Cardiac muscle cell (in vitro differentiated cells and primary cell): ENCODE measurements at places on chromosomes 1 and 21.

- no peak for DNase-seq
Measured at GRCh38 chr1:237528545-237528944, 362.2 kb downstream of the ZP4 start.

- DNase-seq, result no peak
Measured at GRCh38 chr1:241424480-241424971, 67.5 kb upstream of the RGS7 start.

DNA sequence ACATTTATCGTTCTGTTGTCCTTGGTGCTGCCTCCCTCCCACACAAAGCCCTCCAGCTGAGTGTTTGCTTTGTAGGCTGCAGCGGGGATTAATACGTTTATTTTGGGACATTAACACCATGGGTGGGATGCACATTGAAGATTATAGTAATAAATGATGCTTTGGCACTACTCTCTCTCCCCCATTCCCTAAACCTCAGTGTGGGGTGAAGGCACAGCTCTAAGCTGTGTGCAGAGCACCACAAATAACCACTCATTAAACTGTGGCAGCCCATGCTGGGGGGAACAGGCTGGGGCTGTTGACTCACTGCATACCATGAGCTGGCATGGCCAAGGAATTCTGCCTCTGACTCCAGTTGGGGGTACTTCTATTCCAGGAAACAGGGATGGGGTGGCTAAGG is 7.7 kb downstream of the PCP4L1 start:
- no peak for DNase-seq

DNA sequence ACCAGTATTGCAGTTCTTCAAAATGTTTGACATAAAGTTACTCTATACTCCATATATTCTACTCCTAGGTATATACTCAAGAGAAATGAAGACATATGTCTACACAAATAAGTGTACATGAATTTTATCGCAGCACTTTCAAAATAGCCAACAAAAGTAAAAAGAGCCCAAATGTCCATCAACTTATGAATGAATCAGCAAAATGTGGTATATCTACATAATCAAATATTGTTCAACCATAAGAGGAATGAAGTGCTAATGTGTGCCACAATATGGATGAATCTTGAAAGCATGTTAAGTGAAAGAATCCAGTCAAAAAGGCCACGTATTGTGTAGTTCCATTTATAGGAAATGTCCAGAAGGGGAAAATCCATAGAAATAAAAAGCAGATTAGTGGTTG is 98.6 kb upstream of the F3 start:
- no peak for DNase-seq

DNA sequence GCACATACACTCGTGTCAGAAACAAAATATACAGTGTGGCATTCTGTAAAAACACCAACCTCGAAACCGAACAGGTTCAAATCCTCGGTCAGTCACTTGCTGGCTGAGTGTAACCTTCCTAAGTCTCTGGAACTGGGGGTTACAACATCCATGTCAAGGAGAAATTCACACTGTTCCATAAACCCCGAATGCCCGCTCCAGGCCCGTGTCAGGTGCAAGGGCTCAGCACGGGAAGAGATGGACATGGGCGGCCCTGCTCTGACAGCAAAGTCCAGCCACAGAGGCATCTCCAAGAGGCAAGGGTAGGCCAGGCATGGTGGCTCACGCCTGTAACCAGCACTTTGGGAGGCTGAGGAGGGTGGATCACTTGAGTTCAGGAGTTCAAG is 79.5 kb downstream of the SLC66A1 start:
- DNase-seq, result no peak

GRCh38 chr1:150567341-150567716 is 12.1 kb downstream of the MCL1 start:
- peak; percentile 64 for DNase-seq

DNA sequence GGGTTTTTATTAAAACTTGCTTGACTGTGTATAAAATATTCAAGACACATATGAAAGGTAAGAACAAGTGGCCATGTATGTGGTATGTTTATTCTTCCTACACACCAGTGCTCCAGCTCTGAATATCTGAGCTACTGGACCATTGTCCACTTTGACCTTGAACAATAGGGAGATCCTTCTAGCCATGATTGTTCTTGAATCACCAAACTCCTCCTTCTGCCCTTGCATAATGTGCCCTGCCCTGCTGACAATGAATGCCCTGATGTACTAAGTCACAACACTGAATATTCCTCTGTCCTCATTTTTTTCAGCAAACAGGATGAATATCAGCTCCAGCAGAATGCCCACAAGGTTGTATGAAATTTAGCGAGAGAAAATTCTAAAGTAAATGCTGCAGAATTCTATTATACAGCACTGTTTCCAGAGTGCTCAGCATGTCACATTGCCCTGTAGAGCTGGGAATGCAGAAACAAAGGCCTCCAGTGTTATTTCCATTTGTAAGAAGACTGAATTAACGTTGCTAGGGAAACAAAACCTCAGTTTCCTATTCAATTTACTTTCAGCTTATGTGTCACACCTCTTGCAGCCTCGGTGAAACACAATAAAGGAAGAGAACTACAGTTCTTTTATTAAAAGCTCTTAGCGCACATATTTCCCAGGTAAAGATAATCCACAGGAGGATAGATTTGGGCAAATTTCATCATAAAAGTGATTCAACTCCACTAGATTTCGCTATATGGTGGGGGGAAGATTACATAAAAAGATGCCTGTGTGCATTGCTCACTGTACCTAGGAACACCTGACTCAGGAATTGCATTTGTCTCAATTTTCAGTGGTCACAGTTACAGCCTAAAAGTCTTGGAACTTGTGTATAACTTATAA is 187.4 kb upstream of the ATP1B1 start:
- no peak for DNase-seq

GRCh38 chr1:160925652-160926244 is 28.9 kb downstream of the ITLN2 start:
- DNase-seq, result no peak

DNA sequence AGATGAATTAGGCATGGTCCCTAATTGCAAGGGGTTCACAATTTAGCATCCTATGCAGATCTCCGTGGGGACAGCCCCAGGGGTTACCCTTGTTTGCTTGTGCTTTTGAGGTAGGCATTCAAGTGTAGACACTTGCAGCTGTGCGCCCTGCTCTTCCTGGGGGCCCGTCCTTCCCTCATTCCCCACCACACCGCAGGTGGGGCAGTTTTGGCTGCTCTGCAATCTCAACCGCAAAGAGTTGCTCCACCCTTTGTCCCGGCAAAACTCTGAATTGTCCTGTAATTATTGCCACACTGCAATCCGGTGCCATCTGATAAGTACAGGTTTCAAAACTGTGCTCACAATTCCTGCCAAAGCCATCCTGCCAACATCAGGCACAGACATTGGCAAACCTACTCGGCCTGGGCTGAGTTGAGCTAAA is 65.4 kb upstream of the LYST start:
- no peak for DNase-seq

GRCh38 chr1:42173155-42173933 is 8.8 kb upstream of the GUCA2A start:
- DNase-seq, result peak; percentile 67

DNA sequence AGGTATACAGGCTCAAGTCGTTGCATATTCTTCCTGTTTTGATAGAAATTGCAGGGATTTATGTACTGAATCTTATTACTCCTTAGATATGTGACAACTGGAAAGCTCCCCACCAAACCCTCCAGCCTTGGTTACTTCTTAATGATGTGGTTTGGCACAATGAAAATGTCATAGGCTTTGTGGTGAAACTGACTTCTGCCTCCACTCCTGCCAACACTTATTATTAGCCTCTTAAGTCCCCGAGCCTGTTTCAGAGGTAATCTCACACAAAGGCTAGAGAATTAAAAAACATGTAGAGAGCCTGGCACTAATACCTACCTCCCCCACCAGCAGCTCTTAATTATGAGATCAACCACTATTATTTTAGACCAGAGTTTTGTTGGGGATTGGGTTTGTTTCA is 4.2 kb downstream of the COX20 start:
- DNase-seq, result no peak

DNA sequence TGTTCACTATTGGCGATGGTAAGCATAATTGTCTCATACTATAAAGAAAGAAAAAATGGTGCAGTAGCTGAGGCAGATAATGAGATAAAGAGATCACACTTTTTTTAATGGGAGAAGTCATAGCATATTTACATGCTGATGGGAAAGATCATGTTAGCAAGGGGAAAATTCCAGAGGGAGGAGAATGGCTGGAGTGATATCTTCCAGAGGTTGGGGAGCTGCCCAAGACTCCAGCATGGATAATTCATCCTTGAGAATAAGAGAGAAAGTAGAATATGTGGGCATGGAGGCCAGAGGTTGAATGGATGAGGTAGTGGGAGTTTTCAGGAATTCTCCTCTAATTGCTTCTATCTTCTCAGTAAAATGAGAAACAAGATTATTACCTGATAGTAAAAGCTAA is 45.8 kb upstream of the RGS1 start:
- no peak for DNase-seq

DNA sequence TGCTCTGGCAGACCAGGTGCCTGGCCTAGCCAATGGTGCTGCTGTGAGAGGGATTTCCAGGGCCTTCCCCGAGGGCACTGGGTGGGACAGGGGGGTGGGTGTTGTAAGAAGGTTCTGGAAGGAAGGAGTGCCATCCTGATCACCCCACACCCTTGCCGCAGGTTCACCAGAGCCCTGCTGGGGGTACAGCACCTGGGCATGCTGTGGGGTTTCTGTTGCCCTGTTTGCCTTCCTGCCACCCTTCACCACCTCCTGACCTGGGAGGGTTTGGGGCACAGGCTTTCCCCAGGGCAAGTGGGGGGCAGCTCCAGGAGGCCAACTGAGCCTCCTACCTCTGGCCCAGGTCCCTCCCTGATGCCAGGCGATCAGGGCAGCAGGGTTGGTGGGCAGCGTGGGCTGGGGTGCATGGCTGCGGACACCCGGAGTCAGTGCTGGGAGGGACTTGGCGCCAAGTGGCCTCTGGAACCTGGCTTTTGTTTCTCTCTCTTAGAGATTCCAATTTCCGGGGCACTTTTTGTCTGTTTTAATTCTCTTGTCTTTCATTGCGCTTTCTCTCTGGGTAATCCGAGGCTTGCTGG is 318.8 kb downstream of the PTPRU start:
- DNase-seq, result no peak

GRCh38 chr1:157960773-157961172 is 32.7 kb upstream of the KIRREL1 start:
- no peak for DNase-seq

DNA sequence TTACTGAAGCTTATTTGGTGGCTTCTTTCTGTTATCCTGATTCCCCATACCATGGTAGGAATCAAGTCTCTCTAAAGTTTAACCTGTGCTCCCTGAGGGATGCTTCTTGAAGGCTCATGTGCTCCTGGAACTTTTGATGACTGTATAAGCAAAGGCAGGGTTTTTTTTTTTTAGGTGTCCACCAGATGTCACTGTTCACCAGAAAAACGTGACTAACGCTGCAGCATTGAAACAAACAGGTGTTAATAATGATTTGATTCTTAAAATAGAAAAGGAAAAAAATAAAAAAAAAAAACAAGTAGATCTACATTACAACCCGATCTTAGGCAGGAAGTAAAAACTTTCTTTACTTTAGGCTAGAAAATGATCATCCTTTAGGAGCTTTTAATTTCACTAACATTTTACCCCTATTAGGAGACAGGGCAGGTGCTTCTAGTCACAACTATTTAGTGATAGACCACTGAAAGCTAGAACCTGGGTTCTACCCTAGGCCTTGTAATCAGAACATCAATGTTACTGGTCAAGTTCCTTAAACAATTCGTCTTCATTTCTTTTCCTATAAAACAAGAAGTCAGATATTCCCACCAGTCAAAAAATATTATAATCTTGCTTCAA is 223.0 kb downstream of the PLA2G4A start:
- peak; percentile 65 for DNase-seq

- no peak for DNase-seq
Measured at GRCh38 chr1:243483071-243483771, 227.4 kb downstream of the SDCCAG8 start.

DNA sequence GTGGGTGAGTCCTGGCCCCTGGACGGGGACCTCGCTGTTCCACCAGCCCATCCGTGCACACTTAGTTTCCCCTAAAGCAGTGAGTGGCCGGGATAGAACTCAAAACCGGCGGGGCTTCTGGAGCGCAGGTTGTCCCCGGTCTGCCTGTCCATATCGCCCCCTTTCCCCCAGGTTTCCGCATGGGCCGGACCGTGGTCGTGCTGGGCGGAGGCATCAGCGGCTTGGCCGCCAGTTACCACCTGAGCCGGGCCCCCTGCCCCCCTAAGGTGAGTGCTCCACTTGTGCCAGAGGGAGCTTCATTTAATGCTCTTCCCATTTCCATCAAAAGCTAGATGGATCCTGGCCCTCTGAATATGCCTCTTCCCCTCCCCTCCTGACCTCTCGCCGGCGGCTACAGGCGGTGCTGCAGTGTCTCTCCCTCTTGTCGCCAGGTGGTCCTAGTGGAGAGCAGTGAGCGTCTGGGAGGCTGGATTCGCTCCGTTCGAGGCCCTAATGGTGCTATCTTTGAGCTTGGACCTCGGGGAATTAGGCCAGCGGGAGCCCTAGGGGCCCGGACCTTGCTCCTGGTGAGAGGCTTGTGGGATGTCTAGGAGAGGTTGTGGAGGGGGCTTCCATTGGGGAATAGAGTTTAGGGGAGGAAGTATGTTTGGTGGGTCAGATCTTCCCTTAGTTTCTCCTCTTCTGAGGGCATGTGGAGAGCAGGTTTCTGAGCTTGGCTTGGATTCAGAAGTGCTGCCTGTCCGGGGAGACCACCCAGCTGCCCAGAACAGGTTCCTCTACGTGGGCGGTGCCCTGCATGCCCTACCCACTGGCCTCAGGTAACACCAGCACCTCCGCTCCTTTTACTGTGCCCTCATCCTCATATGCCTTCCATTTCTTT is 683 bp downstream of the PPOX start:
- DNase-seq, result peak; percentile 59

DNA sequence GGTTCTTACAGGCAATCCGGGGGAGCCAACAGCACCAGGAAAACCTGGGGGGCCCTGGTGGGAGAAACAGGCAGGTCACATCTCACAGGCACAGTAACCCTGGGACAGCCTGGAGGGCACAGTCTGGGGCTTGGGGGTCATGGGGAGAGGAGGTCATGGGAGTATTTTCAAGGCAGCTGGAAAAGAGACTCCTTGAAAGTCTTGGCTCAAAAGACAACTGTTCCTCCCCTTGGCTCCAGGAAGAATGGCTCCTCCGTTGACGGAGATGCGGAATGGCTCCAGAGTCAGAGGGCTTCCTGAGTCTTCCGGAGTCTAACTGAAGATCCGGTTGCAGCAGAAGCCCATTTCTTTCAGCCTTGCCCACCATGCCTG is 25.9 kb upstream of the PEF1 start:
- DNase-seq, result no peak
